ENCODE measurements at places on chromosomes 1 and 21. TPM values are rescaled to one million over a fixed set of nuclear protein-coding genes. Genes with fewer than 3 reads are reported as not detected.

GRCh38 chr1:169109561-169110134 is 3.2 kb downstream of the ATP1B1 start:
- H3K27me3 ChIP-seq: no peaks in the 10 kb centered on the region
- H3K4me1 ChIP-seq: peaks cover 47% of the 10 kb centered on the region
- no peaks in the 10 kb centered on the region for H3K36me3 ChIP-seq
- peak overlapping the region; percentile 78 for H3K27ac ChIP-seq
- DNase-seq: peak; percentile 81

GRCh38 chr1:207129053-207129452 is 25.0 kb downstream of the C4BPA start:
- no peaks in the 10 kb centered on the region for H3K36me3 ChIP-seq
- no peak for DNase-seq
- no peak overlapping the region for H3K4me3 ChIP-seq

GRCh38 chr1:99956755-99957154 is 13.0 kb upstream of the SLC35A3 start:
- no peak for DNase-seq
- no peaks in the 10 kb centered on the region for H3K27me3 ChIP-seq
- no peak overlapping the region for H3K4me3 ChIP-seq
- H3K36me3 ChIP-seq: no peaks in the 10 kb centered on the region

GRCh38 chr1:6962478-6962995 is 177.3 kb downstream of the CAMTA1 start:
- H3K36me3 ChIP-seq: no peaks in the 10 kb centered on the region
- peaks cover 39% of the 10 kb centered on the region for H3K4me1 ChIP-seq
- H3K27ac ChIP-seq: no peak overlapping the region
- peak overlapping the region; percentile 58 for H3K4me3 ChIP-seq
- DNase-seq: peak; percentile 94

DNA sequence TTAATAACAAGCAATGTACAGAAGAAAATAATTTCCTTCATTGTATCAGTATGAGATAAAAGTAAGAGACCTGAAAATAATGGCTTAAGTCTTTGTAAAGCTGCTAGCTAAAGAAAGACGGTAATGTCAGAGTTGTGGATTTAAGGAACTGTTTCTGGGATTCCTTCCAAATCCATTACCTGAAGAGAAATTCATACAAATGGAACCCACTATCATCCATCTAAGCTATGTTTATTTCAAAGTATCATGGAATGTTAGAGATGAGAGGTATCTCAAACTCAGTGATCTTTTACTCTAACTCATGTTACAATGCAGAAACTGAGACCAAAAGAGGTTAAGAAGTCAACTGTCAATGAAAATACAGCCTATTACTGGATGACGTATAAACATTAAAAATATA is 197.7 kb downstream of the DENND1B start:
- H3K27ac ChIP-seq: no peak overlapping the region
- H3K36me3 ChIP-seq: no peaks in the 10 kb centered on the region
- H3K4me3 ChIP-seq: no peak overlapping the region
- H3K27me3 ChIP-seq: no peaks in the 10 kb centered on the region

GRCh38 chr21:26405735-26406361 is 167.2 kb downstream of the CYYR1 start:
- no peak for DNase-seq
- H3K27ac ChIP-seq: no peak overlapping the region
- no peaks in the 10 kb centered on the region for H3K36me3 ChIP-seq
- no peaks in the 10 kb centered on the region for H3K27me3 ChIP-seq
- no peaks in the 10 kb centered on the region for H3K4me1 ChIP-seq

DNA sequence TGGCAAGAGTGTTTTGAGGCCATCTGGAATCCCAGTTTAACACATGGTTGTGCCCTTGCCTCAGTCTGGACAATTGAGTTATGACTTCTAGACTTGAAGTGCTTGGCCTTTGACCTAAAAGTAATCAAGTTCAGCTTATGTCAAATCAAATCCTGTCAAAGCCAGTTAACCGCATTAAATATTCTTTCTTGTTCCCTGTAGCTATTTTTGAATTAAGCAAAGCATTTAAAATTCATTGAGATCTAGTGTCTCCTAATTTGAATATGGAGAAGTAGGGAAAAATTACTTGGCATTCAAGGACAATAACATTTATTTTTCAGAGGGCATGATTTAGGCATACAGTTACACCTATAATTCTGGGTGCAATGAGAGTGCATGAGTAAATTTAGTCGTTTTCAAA is 32.1 kb downstream of the MDM4 start:
- H3K27me3 ChIP-seq: no peaks in the 10 kb centered on the region
- H3K4me3 ChIP-seq: no peak overlapping the region
- peaks cover 10% of the 10 kb centered on the region for H3K4me1 ChIP-seq
- no peaks in the 10 kb centered on the region for H3K36me3 ChIP-seq
- no peak overlapping the region for H3K27ac ChIP-seq
- no peak for DNase-seq

- peaks cover 47% of the 10 kb centered on the region for H3K4me1 ChIP-seq
- no peak for DNase-seq
- no peaks in the 10 kb centered on the region for H3K27me3 ChIP-seq
- H3K36me3 ChIP-seq: no peaks in the 10 kb centered on the region
- H3K27ac ChIP-seq: no peak overlapping the region
These were observed 3.0 kb downstream of the KIAA2013 start for GRCh38 chr1:11923069-11923826.

DNA sequence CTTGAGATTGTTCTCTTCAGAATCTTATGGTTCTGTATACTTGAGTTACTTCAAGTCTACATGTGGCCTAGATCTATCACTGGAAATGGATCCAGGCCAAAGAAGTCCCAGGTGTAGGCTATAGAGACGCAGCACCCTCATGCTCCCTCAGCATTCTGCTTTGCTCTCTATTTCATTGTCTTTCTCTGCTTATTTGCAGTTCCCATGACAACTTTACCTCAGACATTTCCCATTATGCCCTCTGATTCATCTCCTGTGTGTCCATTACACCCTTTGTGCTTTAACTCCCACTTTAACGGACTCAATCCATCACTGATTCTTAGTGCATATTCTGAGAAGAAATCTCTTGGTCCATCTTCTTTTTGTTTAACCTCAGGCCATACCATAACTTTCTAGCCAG is 236.9 kb upstream of the NRIP1 start:
- no peaks in the 10 kb centered on the region for H3K27me3 ChIP-seq
- no peak overlapping the region for H3K27ac ChIP-seq
- DNase-seq: no peak
- H3K36me3 ChIP-seq: no peaks in the 10 kb centered on the region
- no peaks in the 10 kb centered on the region for H3K4me1 ChIP-seq

- no peaks in the 10 kb centered on the region for H3K27me3 ChIP-seq
- no peak for DNase-seq
- peaks cover 47% of the 10 kb centered on the region for H3K4me1 ChIP-seq
- no peak overlapping the region for H3K4me3 ChIP-seq
- H3K27ac ChIP-seq: peak overlapping the region; percentile 66
- H3K36me3 ChIP-seq: no peaks in the 10 kb centered on the region
These were observed 4.8 kb downstream of the ARHGEF16 start for GRCh38 chr1:3459051-3459908.

DNA sequence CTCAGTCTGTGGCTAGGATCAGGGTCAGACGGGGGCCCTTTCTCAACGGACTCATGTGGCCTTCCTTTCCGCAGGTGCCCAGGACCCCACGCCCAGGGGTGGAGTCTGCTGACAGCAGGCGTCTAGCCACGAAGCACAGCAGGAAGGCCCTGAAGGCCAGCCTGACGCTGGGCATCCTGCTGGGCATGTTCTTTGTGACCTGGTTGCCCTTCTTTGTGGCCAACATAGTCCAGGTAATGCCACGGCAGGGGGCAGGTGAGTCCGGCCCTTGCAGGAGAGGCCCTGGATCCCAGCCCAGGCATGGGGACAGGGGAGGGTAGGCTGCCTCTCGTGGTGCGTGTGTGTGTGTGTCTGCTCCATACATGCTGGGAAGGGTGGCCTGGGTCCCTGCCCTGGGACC is 13.8 kb downstream of the HTR6 start:
- no peak for DNase-seq
- H3K4me1 ChIP-seq: no peaks in the 10 kb centered on the region
- H3K4me3 ChIP-seq: no peak overlapping the region
- H3K27ac ChIP-seq: no peak overlapping the region

GRCh38 chr1:234262754-234263105 is 110.5 kb upstream of the COA6 start:
- no peaks in the 10 kb centered on the region for H3K36me3 ChIP-seq
- H3K27me3 ChIP-seq: no peaks in the 10 kb centered on the region
- no peak overlapping the region for H3K27ac ChIP-seq
- H3K4me3 ChIP-seq: no peak overlapping the region
- H3K4me1 ChIP-seq: no peaks in the 10 kb centered on the region
- DNase-seq: no peak

GRCh38 chr1:37672136-37672870 is 20.0 kb upstream of the CDCA8 start:
- H3K27ac ChIP-seq: no peak overlapping the region
- no peak for DNase-seq
- H3K4me3 ChIP-seq: no peak overlapping the region

- no peak for DNase-seq
- H3K36me3 ChIP-seq: no peaks in the 10 kb centered on the region
- no peak overlapping the region for H3K4me3 ChIP-seq
These were observed 82.5 kb upstream of the MPC2 start for GRCh38 chr1:168019407-168019806.

DNA sequence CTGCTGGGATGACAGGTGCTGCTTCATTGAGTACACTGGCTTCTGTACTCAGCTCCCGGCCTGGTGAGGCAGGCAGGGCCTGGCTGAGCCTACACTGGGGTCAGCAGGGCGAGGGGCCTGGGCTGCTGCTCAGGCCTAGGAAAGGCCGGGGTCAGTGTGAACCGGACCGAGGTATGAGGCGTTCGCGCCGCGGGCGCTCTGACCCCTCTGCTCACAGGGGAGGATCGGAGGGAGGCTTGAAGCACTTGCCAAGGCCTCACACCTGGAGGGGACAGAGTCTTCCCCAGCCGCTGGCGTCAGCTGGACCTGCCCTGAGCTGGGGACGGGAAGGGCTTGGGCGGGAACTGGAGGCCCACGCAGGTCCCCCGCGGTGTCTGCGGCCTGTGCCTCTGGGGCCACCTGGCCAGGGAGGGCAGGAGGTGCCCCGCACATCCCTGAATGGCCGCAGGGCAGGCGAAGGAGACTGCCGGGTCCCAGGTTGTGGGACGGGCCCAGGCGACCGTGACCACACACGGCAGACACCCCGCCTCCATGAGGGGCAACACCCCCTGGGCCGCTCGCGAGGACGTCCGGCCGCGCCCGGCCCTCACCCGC is 466 bp downstream of the PEX10 start:
- no peaks in the 10 kb centered on the region for H3K27me3 ChIP-seq
- peak overlapping the region; percentile 74 for H3K4me3 ChIP-seq
- H3K36me3 ChIP-seq: no peaks in the 10 kb centered on the region
- H3K4me1 ChIP-seq: peaks cover 21% of the 10 kb centered on the region
- no peak for DNase-seq

DNA sequence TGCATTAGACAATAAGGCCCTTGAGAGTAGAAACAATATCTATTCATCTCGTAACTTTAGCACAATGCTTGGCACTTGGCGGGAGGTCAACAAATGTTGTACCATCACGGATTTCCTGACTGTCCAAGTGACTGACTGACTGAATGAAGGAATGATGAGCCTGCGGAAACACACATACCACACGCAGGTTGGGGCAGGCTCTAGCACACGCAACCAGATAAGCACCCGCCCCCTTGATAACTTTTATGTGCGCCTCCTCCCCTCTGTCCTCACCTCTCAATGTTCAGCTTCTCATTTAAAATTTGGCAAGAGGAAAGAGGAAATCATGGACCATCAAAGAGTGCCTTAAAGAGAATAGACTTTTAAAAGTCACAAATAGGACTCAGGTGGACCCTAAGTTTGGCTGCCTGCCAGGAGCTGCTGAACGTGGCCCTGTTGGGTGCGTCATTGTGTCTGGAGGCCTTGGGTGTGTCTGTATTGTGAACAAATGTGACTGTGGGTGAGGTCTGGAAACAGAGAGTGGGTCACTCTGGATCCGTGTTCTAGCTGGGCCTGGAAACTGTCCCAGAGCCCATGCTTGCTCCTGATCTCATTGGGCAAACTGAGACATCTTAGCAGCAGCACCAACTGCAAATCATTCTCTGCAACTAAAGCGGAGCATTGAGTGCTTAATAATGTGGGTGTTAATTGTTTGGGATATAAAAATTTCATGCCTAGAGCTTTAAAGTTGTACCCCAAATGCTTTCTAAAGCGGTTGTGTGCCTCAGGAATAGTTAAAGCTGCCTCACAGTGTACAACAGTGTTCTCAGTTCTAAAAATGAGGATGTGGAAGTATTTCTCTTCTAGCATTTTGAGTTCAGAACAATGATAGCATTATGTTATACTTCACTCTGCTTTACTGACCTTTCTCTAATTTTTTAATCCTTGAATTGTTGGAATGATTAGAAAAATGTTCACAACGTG is 47.6 kb upstream of the ABCG1 start:
- no peaks in the 10 kb centered on the region for H3K4me1 ChIP-seq
- no peaks in the 10 kb centered on the region for H3K27me3 ChIP-seq
- DNase-seq: peak; percentile 13
- H3K36me3 ChIP-seq: no peaks in the 10 kb centered on the region
- no peak overlapping the region for H3K27ac ChIP-seq
- no peak overlapping the region for H3K4me3 ChIP-seq

DNA sequence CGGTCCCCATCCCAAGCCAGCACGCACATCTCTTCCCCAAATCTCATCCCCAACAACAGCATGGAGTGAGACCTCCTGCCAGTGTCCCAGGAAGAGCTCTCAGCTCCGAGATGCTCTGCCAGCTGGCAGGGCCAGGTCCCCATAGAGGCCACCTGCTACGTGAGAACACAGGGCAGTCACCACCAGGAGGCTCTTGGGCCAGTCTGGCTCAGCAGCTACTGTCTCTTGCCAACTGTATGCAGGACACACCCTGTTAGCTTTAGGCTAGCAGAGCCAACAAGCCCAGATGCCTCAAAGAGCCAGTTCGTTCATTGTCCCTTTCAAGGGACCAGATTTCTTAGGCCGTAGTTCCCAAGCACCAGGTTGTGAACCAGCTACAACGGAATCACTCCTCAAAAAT is 36.9 kb downstream of the FBXO2 start:
- H3K27ac ChIP-seq: no peak overlapping the region
- H3K4me3 ChIP-seq: no peak overlapping the region
- no peaks in the 10 kb centered on the region for H3K4me1 ChIP-seq
- no peak for DNase-seq
- H3K27me3 ChIP-seq: no peaks in the 10 kb centered on the region

- no peaks in the 10 kb centered on the region for H3K36me3 ChIP-seq
- no peak overlapping the region for H3K27ac ChIP-seq
- no peak overlapping the region for H3K4me3 ChIP-seq
- H3K27me3 ChIP-seq: no peaks in the 10 kb centered on the region
- no peak for DNase-seq
These were observed 9.3 kb downstream of the SLC25A24 start for GRCh38 chr1:108190686-108191416.

Gene CACNA1S
- 0.12 TPM for total RNA-seq

Gene SLC6A17
- 4.5 TPM for total RNA-seq

Gene ARTN
- 5.4 TPM for total RNA-seq

Gene LAMB3
- total RNA-seq: 2.0 TPM

Gene MYOM3
- total RNA-seq: 26.8 TPM

Gene C1orf21
- 16.0 TPM for total RNA-seq

Gene RRP15
- total RNA-seq: 9.7 TPM
